ENCODE measurements at places on chromosomes 12 and 14.
A peak's percentile ranks its signal among the peaks of the same experiment; 100 is the strongest.

DNA sequence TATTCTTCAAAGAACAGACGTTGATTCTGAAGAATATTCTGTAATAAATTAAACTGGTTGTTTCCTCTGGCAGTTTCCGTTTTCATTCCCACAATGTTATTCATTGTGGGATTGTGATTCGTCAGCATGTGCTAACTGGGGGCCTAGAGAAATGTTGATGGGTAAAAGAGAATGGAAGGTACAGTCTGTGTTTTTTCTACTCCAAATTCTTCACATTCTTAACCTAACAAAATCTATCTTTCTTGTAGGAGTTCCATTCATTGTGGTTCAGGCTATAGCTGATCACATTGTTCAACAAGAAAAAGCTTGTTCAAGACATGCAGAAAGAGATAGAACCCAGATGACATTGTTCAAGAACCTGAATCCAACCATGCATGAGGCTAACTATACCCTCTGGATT lies 5.9 kb downstream of the CD163 start:
- DNase-seq: no peak

GRCh38 chr12:54439521-54440255 lies 20.6 kb upstream of the ITGA5 start:
- peak; percentile 64 for DNase-seq

DNA sequence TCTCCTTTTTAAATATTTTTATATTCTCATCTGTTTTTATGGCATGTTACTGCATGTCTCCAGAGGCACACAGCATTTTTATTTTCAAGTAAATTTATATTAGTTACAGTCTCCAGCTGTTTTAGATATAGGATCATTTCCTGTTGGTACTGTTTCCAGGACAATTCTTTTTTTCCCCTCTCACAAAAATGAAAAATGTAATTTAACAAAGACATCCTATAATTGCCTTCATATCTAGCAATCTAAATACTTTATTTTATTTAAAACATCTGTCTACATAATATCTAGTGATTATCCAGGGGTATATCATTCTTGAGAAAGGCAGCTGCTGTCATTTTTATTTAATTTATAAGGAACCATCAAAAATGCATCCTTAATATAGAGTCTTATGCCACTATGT lies 272.4 kb upstream of the NPAS3 start:
- no peak for DNase-seq

- DNase-seq: no peak
Observed at GRCh38 chr14:100899884-100900771, 3.4 kb downstream of the RTL1 start.

Data from skeletal muscle cell (primary cell).